ENCODE measurements at places on chromosomes 6 and 20. TPM values are rescaled to one million over a fixed set of nuclear protein-coding genes. Genes with fewer than 3 reads are reported as not detected.

Gene RSPO3
- not detected for total RNA-seq

DNA sequence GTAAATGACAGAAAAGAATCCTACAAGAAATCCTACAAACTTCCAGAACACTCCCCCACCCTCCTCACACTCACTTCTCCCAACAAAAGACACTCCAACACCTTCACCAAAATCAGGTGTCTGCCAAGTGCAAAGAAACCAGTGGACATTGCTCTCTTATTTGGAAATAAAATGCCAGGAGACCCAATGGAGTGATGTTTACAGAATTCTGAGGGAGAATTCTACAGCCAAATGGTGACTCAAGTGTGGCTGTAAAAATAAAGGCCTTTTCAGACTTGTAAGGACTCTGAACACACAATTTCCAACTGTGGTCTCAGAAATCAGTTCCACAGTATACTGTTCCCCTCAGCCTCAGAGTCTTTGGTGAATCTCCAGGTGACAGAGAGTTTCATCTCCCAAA lies 109.6 kb upstream of the CARMIL1 start:
- DNase-seq = no peak

DNA sequence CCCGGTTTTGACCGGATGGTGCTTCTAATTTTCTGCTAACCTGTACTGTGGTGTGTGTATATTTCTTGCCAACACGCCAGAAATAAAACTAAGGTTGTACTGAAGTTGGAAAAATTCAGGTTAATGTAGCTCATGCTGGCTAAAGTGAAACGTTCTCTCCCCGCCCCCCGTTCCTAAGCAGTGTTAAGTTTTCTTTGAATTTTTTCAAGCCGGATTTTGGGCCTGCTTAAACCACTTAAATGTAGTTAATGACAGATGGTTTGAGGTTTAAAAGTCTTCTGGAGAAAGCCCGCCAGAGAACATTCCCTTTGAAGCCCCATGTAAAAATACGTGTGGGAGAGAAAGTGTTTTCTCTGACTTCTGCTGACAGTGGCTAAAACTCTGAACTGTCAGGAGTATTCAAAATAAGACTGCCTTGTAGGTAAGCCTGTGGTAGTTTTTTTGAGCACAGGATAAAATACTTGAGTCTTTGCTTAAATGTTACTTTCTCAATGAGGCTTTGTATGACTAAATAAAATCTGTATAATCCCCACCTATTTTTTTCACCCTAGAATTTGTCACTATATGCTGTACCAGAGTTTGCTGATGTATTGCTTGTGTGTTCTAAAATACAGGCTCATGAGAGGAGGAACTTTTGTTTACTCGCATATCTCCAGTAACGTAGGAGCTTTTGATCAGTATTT lies 101.3 kb downstream of the OR2B2 start:
- no peak for DNase-seq

- peak; percentile 98 for DNase-seq
Observed at GRCh38 chr6:27893059-27893835, 18.9 kb downstream of the OR2B2 start.

DNA sequence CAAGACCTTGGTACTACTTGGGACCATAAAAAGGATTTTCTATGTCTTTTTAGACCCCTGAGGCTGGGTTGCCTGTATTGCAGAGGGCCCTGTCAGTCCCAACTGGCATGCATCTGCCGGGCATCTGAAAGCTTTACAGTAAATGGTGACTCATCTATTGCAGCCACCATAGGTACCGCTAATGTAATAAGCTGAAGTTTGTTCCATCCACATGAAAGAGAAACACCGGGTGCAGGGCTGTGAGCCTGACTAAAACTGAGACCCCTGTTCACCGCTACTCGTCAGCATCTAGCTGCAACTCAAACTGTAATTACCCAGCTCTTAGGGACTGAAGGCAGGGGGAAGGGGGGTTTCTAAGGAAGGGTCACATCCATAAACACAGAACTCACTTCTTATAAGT lies 49.5 kb downstream of the TRERF1 start:
- no peak for DNase-seq

DNA sequence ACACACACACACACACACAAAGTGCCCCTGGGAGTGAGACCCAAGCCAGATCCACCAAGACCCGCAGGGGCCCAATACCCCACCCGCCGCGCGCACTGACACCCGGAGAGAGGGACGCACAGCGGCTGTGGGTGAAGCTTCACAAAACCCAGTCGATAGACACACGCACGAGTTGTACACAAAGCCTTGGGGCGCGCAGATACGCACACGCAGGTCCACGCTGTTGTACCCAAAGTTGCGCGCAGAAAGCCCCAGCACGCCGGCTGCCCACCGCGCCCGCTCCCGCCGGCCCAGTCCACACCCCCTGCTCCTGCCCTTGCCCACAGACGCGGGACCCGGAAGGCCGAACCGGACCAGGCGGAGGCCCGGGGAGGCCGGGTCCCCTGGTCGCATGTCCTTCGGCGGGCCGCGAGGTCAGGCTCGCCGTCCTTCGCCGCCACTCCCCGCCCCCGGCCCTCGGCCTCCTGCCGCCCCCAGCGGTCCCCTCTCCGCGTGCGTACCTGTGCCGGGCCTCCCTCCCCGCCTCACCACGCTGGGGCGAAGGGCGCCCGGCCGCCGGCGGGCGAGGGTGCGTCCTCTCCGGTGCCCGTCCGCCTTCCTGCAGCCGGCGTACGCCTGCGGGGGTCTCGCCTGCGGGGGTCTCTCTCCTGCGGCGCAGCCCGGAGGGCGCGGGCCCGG lies at the start of gene TMEM74B:
TMEM74B (minus strand) TSS at position 344 of the 678 bp plus-strand sequence. CDS start 1,180 bp downstream, outside the sequence.
- peak; percentile 74 for DNase-seq

DNA sequence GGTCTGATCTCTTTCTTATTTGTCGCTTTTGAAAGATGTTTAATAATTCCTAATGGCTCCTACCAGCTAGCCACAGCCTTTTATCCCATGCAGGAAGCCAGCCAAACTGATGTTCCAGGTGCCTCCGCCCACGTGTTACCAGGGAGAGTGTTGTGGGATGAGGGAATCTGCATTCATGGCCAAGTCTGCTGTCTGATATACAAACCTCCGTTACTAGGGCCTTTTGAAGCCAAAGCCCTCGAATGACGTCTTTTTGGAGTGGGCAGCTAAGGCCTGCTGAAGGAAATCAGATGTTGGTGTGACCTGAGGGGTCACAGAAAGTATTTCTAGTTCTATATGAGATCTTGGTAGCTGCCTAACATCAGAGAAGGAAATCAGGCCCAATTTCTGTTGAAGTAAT lies 21.3 kb downstream of the STK35 start:
- no peak for DNase-seq

Gene PRSS16
- 17.9 TPM for total RNA-seq

- no peak for DNase-seq
Observed at GRCh38 chr6:43798688-43799444, 28.9 kb downstream of the VEGFA start.

DNA sequence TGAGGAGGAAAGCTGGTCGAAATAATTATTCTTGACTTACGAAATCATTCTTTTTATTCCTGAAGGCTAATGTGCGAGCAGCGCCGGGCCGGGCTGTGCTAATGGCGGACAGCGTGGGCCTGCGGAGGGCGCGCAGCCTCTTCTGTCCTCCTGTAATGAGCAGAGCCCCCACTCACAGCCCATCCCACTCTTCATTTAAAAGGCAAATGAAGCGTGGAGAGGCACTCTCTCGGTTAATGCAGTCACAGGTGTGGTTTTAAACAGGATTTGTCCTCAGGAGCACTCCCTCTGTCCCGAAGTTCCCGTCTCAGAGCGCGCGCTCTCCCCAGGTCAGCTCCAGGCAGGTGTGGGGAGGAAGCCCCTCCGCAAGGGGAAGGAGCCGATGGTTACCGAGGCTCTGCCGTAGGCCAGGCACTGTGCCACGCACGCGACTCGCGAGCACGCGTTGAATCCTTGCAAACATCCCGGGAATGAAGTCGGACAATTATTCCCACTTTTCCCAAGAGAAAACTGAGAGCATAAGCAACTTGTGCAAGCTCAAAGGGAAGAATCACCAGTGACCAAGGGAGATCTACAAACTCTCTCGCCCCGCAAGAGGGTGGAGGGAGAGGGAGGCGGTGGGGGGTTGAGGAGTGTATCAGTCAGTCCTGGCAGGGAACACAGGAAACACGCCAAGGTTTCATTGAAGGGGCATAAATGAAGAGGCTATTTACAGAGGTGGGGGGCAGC lies 35.5 kb upstream of the ZFAND3 start:
- peak; percentile 71 for DNase-seq

- DNase-seq = peak; percentile 49
Observed at GRCh38 chr6:33960345-33961313, 156.8 kb upstream of the MLN start.

Gene BMP5
- 0.56 TPM for total RNA-seq

- peak; percentile 96 for DNase-seq
Observed at GRCh38 chr6:108560463-108561308, at the start of gene FOXO3. Gene FOXO3, plus strand, starts transcription at chr6:108560917. Its CDS starts 292 bp downstream, at chr6:108561209.

Gene HCK
- 0.24 TPM for total RNA-seq

Gene PHACTR3
- not detected for total RNA-seq

- DNase-seq = no peak
Observed at GRCh38 chr6:66245231-66245630, 538.2 kb upstream of the EYS start.

GRCh38 chr6:132219901-132220300 lies 181.4 kb downstream of the MOXD1 start:
- DNase-seq = no peak

GRCh38 chr20:24875078-24875477 lies 74.0 kb upstream of the CST7 start:
- no peak for DNase-seq

Gene SLC22A7
- not detected for total RNA-seq

DNA sequence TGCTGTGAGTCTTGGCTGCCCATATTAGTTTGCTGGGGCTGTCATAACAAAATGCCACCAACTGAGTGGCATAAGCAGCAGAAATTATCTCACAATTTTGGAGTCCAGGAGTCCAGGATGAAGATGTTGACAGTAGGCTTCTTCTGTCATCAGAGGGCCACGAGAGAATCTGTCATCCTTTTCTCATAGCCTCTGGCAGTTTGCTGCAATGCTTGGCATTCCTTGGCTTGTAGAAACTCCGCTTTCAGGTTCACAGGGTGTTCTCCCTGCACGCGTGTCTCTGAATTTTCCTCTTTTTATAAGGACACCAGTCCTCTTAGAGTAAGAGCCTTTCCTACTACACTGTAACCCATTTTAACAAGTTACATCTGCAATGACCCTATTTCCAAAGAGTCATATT lies 838.4 kb downstream of the TFAP2A start:
- DNase-seq = no peak

Gene SRMS
- not detected for total RNA-seq

Gene SMAP1
- total RNA-seq = 51.4 TPM

DNA sequence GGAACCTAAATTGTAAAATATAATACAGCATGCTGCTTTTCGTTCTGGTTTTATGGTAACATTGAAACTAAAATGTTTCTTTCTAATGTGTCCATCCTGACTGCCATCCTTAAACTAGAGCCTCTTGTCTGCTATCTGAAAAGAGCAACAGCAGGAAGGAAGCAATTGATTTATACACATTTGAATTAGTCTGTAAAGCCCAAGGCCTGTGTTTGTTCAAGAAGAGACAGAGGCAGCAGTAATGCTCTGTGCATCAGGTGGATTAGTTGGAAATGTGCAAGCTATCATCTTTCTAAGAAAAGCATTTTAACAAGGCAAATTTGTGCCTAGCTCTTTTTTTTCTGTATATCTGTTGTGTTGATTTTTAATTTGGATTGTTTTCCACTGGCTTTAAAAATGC lies 128.6 kb downstream of the SCAF8 start:
- DNase-seq = no peak

DNA sequence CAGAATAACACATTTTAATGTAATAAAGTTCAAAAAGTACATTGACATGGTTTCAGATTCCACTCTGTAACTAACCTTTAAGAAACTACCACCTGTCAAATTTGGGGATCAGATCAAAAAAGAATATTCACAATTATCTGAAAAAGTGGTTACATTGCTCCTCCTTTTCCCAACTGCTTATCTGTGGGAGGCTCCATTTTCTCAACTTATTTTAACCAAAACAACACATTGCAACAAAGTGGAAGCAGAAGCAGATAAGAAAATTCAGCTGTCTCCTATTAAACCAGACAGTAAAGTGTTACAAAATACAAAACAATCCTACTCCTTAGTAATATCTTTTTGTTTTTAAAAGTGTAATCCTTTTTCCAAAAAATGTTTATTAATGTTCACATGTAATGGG lies 61.4 kb downstream of the PDSS2 start:
- DNase-seq = no peak

DNA sequence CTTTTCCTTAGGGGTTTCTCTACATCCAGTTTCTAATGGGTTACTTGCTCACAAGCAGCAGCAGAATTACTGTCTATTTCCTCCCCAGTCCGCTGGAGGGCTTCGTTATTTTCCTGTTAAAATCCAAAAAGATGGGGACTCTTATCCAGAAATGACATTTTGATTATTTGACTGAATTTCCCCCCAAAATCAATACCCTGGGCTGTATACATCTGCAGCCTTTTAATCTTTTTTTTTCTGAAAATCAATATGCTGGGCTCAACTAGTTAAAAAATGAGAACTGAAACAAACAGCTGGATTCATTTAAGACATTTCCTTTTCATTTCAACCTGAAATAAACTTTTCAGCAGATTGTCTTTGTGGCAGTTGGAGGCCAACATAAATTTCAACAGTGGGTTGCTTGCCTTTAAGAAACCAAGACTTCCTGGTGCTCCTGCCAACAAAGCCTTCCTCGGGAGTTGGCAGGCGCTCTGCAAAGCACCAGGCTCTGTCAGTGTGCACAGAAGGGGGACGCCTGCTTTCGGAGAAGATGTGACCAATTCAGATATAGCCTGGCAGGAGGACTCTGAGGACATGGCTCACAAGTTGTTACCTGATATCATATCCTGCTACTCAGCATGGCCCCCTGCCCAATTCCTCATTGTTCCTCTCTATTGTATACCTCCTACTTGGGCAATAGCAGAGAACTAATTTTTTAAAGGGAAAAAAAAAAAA lies 204.7 kb upstream of the ARG1 start:
- peak; percentile 67 for DNase-seq

- no peak for DNase-seq
Observed at GRCh38 chr20:55561259-55561658, 444.1 kb downstream of the CBLN4 start.

- no peak for DNase-seq
Observed at GRCh38 chr20:35592339-35592974, 23.2 kb upstream of the SPAG4 start.

Gene CST7
- total RNA-seq = not detected

Gene ZNF311
- 1.6 TPM for total RNA-seq

Gene CST2
- total RNA-seq = 1.2 TPM

Gene ZNF165
- total RNA-seq = 5.7 TPM

Gene C6orf163
- total RNA-seq = 4.5 TPM

DNA sequence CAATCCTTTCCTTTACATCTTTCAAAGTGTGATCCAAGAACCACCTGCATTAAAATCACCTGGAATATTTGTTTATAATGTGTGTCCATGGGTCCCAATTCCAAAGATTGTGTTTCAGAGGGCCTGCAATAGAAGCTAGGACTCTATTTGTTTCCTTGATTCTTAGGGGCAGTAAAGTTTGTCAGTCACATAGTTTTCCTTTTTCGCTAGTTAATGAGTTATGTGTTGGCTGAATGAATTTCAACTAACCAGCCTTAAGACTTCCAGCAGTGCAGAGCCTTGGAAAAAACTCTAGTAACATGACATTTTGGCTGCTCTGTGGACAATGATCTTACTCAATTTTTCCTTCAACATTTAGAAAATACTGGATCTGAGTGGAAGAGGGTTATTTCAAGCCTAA lies 11.3 kb downstream of the FAM217A start:
- no peak for DNase-seq

Gene PCMT1
- total RNA-seq = 82.4 TPM

Data from endodermal cell (in vitro differentiated cells).